Stimulated activated CD4-positive, alpha-beta T cell treated with anti-CD3 and anti-CD28 coated beads, Interleukin-4, amount 100 ng/mL, for 1 hour (primary cell): ENCODE measurements at places on chromosomes 5 and 9.

GRCh38 chr5:145294331-145294730 is 540.8 kb downstream of the PRELID2 start:
- no peak for DNase-seq

- no peak for DNase-seq
Observed at GRCh38 chr9:13721481-13722235, 442.2 kb upstream of the MPDZ start.

- DNase-seq: no peak
Observed at GRCh38 chr5:106959387-106959786, 711.4 kb downstream of the EFNA5 start.

GRCh38 chr5:16508730-16509531 is 43.3 kb upstream of the ZNF622 start:
- no peak for DNase-seq

DNA sequence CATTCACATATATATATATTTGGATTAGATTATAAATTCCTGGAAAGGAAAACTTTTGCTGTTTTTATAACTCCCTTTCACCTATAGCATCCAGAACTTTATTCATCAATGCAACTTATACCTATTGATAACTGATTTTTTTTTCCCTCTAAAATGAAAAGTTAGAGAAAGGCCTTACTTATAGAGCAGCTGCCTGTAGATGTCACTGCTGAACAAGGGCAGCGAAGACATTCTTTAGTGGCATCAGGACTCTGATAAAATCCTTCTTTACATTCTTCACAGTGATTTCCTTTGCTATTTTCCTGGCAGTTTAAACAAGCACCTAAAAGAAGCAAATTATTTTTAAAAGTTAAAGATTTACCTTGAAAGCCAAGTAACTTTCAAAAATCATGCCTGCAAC is 32.3 kb upstream of the CDK5RAP2 start:
- no peak for DNase-seq

- DNase-seq: no peak
Observed at GRCh38 chr9:124042201-124042721, 30.7 kb downstream of the LHX2 start.

DNA sequence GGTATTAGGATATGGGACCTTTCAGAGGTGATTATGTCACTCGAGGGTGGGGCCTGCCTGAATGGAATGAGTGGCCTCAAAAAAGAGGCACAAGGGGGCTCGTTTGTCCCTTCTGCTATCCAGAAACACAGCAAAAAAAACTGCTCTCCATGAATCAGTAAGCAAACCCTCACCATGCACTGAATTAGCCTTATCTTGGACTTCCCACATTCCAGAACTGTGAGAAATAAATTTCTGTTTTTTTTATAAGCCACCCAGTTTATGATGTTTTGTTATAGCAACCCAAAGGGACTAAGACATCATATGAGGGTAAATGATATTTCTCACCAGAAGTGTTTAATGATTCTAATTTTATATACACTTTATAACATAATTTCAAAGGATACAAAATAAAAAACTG is 476.6 kb upstream of the EDIL3 start:
- DNase-seq: no peak

GRCh38 chr5:56288873-56289601 is 55.9 kb upstream of the ANKRD55 start:
- no peak for DNase-seq

- DNase-seq: peak; percentile 75
Observed at GRCh38 chr5:180209137-180209581, at the start of gene RASGEF1C. TSS of gene RASGEF1C (minus strand) at chr5:180209211. CDS start at chr5:180138052, 71,159 bp downstream.

- no peak for DNase-seq
Observed at GRCh38 chr9:72415948-72416347, 50.9 kb upstream of the ZFAND5 start.

DNA sequence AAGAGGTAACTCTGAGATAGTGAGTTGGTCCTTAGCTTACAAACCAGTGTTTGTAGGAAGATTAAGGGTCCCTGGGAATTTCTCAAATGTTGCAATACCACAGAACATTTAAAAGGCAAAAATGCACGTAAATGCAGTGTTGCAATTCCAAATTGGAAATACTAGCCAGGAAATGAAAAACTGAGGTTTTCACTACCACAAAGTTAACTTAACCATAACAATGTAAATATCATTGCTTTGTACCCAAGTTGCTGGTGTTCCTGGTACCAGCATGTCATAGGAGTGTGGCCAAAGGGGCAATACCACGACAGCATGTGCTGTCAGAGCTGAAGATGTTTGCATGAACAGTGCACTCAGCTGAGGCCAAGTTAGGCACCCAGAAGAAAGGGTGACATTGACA is 382.9 kb downstream of the GLIS3 start:
- no peak for DNase-seq

- no peak for DNase-seq
Observed at GRCh38 chr9:94983552-94983951, 257.1 kb downstream of the AOPEP start.

GRCh38 chr5:166430491-166431319 is 1860.7 kb upstream of the WWC1 start:
- DNase-seq: no peak

DNA sequence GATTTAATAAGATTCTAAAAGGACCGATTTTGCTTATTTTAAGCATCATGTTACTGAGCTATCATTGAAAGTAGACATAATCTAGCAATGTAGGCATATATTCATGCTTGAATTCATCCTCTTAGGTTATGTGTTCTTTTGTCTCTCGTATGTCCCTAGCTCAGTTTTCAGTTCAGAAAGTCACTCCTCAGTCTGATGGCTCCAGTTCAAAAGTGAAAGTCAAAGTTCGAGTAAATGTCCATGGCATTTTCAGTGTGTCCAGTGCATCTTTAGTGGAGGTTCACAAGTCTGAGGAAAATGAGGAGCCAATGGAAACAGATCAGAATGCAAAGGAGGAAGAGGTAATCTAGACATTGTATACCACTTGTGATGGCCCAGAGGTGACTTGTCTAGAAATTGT is 39.2 kb downstream of the HSPA4 start:
- no peak for DNase-seq
